ENCODE measurements at places on chromosomes 3 and 15.

- no peak for DNase-seq
Measured at GRCh38 chr3:186124592-186124991, 15.7 kb upstream of the ETV5 start.

DNA sequence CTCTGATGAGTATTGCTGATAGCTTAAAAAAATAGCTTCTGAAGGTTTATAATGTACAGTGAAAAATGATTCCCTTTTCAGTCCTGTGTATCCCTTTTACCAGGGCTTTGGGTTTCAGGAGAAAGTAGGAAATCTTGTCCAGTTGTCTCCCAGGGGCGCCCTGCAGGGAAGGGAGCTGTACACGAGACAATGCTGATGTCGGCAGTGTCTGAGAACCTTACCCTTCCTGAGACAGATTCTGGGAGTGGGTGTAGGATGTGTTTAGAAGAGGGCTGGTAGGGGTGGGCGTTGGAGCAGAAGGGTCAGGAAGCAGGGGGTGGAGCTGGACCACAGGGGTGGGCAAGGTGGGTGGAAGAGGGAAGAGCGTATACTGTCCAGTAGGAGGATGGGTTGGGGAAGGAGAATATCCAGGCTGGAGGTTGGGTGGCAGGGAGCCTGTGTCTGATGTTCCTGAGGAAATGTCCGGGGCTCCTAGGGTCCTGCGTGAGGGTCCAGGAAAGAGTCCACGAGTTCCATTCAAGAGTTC, 5.6 kb downstream of the THPO start:
- DNase-seq, result no peak

GRCh38 chr3:12891391-12891984, 50.1 kb upstream of the RPL32 start:
- no peak for DNase-seq

- no peak for DNase-seq
Measured at GRCh38 chr3:60728006-60728405, 523.2 kb downstream of the FHIT start.

- DNase-seq, result no peak
Measured at GRCh38 chr3:122104515-122105194, 49.5 kb downstream of the CD86 start.

DNA sequence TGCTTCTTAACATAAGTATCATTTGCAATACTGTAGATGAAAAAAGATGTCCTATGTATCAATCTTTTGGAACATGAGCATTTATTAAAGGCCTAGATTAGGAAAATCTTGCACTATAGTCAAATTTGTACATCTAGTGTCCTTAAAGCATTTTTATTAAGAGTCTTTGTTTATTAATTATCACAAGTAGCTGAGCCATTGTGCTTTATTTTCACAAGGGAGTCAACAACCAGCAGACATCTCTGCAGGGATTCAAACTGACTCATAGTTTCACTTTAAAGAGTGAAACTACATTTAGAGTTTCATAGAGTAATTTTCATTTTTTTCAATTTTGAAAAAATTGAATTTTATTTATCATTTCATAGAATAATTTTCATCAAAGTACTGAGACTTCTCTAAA, 94.5 kb upstream of the EIF1B start:
- DNase-seq, result no peak

- DNase-seq, result no peak
Measured at GRCh38 chr3:38519651-38520050, 23.5 kb downstream of the EXOG start.

Data from NCI-H2171 (cell line).